ENCODE measurements at places on chromosomes 4 and X.

- no peak for DNase-seq
Measured at GRCh38 chrX:68699960-68700746, 52.7 kb downstream of the STARD8 start.

- no peak for DNase-seq
Measured at GRCh38 chr4:3241898-3242524, 6.9 kb upstream of the MSANTD1 start.

- no peak for DNase-seq
Measured at GRCh38 chr4:77009511-77010115, 60.1 kb downstream of the SEPTIN11 start.

DNA sequence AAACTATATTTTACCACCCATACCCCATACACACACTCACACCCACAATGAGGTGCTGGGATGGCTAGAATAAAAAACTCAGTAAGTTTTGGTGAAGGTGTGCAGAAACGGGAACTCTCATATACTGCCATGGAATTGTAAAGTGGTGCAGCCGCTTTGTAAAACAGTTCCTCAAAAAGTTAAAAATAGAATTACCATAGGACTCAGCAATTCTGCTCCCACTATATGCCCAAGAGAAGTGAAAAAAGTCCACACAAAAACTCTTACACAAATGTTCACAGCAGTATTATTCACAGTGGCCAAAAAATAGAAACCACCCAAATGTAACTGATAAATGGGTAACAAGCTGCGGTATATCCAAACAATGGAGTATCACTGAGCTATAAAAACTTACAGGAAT lies 6.5 kb downstream of the CENPU start:
- no peak for DNase-seq

DNA sequence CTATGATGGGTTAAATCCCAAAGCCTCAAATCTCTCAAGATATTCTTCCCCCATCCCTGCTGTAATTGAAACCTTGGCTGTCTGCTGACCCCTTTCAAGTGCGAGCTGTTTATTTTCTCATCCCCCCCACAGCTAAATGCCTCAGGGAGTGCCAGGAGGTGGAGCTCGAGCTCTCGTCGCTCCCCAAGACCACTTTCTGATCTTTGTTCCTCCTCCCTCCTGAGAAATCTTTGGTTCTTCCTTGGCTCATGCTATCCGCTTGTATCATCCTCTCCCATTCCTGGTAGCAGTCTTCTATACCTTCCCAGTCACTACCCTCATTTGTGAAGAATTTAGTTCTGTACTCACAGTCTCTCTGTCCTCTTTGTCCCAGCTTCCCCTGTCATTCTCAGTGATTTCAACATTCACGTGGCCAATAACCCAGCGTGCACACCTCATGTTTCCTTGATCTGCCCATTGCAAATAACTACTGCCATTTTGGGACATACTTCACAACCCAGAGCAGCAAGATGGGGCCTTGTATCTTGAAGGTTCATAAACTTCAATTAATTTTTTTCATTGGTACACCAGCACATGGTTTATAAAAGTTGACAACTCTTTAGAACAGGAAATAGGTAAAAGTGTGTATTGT lies 9.2 kb upstream of the SLC25A43 start:
- no peak for DNase-seq

DNA sequence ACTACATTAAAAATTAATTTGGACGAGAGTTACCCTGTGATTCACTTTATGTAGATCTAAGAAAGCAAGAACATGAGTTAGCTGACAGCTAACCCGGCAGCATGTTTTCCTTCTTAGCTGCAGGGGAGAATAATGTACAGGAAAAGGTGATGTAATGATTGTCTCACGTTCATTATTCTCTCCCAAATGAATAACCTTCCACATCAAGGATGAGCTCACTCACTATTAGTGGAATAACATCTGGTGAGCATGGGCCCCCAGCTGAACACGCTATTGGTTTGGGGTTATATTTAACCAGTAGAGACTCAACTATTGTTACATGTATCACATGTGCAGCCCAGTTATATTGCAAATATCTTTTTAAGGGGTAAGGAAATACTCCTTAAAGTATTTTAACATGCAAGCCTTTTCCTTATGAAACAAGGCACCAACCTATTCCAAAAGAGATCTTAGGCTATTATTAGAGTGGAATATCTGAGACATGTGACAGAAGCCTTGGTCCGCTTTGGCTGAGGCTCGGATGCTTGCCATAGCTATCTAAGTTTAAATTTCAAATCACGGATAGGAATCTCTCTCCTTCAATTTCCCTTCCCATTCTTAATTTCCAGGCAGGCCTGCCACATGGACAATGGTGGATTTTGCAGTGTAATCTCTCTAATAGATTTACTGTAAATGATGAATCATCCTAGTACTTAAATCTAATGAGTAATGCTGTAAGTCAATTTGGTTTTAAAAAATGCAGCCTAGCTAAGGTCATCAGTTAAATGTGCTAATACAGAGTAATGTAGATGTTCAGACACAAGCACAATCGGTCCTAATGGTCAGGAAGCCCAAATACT lies 99.0 kb upstream of the OTUD4 start:
- DNase-seq, result no peak

- no peak for DNase-seq
Measured at GRCh38 chr4:152011469-152011868, 250.7 kb upstream of the GATB start.

- no peak for DNase-seq
Measured at GRCh38 chrX:20315140-20315539, 48.4 kb upstream of the RPS6KA3 start.

GRCh38 chrX:45719751-45720501 lies 519.2 kb upstream of the DIPK2B start:
- no peak for DNase-seq

GRCh38 chr4:62952366-62952765 lies 1456.9 kb downstream of the TECRL start:
- no peak for DNase-seq

GRCh38 chr4:106358899-106359298 lies 9.7 kb downstream of the GIMD1 start:
- no peak for DNase-seq
